A549 treated with ZK216348 at 1 μM for 4 hours (cell line): ENCODE measurements at places on chromosomes 11 and 22. TPM values are rescaled to one million over a fixed set of nuclear protein-coding genes. Genes with fewer than 3 reads are reported as not detected.

The PANX3 gene
- not detected in 5 replicates for total RNA-seq

The SYCE3 gene
- total RNA-seq = not detected in 5 replicates

The NFAM1 gene
- 0.02 TPM in 1 of 5 replicates, not detected in the others for total RNA-seq

The OSM gene
- not detected in 5 replicates for total RNA-seq

The SLC25A45 gene
- total RNA-seq = 10.4 to 16.8 TPM (median 13.0 TPM) in 5 replicates

The CCDC73 gene
- total RNA-seq = 0.04 TPM in 1 of 5 replicates, not detected in the others

The SNX32 gene
- total RNA-seq = not detected in 5 replicates

The TEX12 gene
- not detected in 5 replicates for total RNA-seq

The HMOX1 gene
- total RNA-seq = 446 to 674 TPM (median 524 TPM) in 5 replicates

The OR8G5 gene
- total RNA-seq = not detected in 5 replicates

The CCDC15 gene
- 0.50 to 0.88 TPM (median 0.67 TPM) in 5 replicates for total RNA-seq

The ART5 gene
- total RNA-seq = 0.18 to 0.70 TPM (median 0.25 TPM) in 4 of 5 replicates, not detected in the other

The FDX1 gene
- 14.3 to 20.9 TPM (median 18.4 TPM) in 5 replicates for total RNA-seq

The ACRV1 gene
- not detected in 5 replicates for total RNA-seq

The PHLDA2 gene
- 67.6 to 139 TPM (median 116 TPM) in 5 replicates for total RNA-seq

The NPAS4 gene
- total RNA-seq = not detected in 5 replicates

The LARGE1 gene
- total RNA-seq = 2.4 to 6.2 TPM (median 3.8 TPM) in 5 replicates

The POTEH gene
- total RNA-seq = not detected in 5 replicates

The XBP1 gene
- total RNA-seq = 48.3 to 59.7 TPM (median 54.0 TPM) in 5 replicates
